Choroid plexus epithelial cell (primary cell): ENCODE measurements at places on chromosomes 3 and 15.
A peak's percentile ranks its signal among the peaks of the same experiment; 100 is the strongest.

- peak; percentile 34 for DNase-seq
Measured at GRCh38 chr3:123584284-123584987, 417 bp downstream of the HACD2 start.

DNA sequence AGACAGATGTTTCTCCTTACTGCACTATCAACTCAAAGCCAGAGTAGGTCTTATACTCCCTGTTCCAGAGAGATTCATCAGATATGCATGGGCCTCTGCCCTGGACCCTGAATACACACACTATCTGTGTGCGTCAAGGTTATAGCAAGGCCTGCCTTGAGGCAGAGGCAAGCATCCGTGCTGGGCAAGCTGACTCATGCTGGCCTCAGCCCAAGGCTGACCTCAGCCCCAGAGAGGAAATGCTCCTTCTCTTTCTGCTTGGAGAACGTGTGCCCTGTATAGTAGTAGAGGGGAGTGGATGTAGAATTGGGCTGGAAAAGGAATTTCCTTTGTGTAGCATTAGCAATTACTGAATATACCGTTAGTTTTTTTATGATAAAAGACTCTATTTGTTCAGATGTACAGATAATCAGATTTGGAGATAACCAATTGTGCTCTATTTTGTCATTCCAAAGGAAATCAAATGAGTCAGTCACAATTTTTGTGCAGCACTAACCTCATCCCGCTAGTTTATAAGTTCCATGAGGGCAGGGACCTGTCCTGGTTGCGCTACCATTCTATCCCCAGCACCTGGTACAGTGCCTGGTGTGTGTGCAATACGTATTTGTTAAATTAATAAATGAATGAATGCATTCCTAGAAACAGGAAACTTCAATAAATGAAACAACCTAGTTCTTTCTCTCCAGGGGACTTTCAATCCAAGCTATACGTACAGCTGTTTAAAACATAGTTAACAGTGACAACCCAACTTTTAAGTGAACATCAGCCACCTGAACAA is 13.3 kb upstream of the PAQR9 start:
- peak; percentile 95 for DNase-seq

- no peak for DNase-seq
Measured at GRCh38 chr3:25510797-25511196, 82.7 kb downstream of the RARB start.

DNA sequence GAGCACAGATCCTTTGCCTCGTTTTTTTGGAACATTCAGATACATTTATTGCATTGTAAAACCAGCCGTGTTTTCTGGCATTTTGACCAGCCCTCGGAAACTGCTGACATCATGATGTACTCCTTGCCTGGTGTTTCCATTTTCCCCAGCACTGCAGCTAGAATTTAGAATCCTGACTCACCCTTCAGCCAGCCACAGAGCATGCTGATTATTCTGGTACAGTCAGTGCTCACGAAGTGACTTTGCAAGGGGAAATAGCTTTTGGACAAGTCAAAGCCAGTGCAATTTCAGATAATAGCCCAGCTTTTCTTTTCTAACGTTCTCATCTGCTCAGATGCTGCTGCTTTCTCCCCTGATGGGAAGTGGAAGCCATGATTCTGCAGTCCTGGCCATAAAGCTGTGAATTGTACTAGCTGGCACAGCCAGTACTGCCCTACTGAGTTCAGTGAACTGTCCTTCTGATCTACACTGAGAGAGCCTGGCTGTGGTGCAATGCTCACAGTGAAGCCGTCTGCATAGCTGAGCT is 12.1 kb upstream of the CNBP start:
- peak; percentile 96 for DNase-seq

- DNase-seq = peak; percentile 96
Measured at GRCh38 chr15:63233667-63234423, 43.6 kb upstream of the APH1B start.

DNA sequence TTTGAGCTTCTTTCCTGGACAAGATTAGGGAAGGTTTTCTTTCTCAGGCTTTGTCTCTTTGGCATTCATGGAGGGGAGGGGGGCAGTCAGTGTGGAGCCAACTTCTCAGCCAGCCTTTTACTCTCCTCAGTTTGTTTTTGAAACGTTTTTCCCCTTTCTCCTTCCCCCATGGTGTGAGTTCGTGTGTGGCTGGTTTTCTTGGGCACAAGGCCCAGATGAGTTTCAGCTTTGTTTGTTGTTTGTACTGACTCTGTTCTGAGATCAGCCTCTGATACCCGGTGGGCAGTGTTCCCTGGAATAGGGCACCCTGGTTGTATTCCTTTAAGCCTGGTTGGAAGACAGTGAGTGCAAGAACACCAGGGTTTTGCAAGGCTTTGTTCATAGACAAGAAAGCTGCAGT is 168.2 kb upstream of the RARB start:
- DNase-seq = peak; percentile 60

DNA sequence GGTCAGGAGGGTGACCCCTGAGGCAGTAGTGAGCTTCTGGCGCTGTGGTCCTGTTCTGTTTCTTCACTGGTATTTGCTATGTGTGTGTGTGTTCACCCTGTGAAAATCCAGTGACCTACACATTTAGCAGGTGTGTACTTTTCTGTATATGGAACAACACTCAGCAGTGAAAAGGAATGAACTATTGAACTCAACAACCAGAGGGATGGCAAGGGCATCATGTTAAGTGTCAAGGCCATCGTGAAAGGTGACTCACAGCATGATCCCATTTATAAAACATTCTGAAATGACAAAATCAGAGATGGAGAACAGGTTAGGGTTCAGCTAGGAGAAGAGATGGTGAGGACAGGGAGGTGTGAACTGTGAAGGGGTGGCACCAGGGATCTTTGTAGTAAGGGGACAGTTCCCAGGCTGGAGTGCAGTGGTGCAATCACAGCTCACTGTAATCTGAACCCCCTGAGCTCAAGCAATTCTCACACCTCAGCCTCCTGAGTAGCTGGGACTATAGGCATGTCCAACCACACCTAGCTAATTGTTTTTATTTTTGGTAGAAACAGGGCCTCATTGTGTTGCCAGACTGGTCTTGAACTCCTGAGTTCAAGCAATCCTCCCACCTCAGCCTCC is 10.0 kb upstream of the RAB43 start:
- DNase-seq = no peak

GRCh38 chr3:74624301-74624700 is 9.8 kb upstream of the CNTN3 start:
- DNase-seq = peak; percentile 79

DNA sequence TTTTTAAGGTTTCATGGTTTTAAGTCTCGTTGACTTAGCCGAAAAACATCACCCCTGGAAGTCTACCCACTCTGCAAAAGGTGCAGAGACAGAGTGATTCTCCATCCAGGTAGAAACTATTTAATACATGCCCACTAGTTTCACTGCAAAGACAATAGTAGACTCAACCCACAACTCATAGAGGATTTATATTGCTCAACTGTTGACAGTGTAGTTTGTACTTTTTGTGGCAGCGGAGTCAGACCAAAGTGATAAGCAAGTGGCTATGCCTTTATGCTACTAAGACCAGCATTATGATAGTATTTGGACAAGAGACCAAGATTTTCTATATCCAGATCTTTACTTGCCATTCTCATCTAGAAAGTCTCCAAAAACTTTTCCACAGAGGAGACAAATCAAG is 98.8 kb upstream of the ZBTB20 start:
- DNase-seq = peak; percentile 23
